ENCODE measurements at places on chromosomes 4 and X.

DNA sequence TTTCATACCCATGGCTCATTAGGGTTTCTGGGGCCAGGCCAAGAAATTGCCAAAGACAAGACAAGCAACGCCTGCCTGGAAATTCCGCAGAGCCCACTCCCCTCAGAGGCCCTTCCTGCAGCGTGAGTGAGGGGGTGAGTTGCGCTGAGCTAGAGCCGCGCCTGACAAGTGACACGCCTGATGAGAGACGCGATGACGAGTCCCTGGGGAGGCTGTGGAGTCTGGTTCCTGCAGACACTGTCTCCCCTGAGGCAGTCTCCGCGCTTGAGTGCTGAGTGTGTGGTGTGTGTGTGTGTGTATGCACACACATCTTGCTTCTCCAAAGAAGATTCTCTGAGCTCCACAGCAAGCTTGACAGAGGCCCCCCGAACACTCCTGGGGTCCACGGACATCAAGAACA is 269.8 kb downstream of the BCOR start:
- DNase-seq, result no peak

DNA sequence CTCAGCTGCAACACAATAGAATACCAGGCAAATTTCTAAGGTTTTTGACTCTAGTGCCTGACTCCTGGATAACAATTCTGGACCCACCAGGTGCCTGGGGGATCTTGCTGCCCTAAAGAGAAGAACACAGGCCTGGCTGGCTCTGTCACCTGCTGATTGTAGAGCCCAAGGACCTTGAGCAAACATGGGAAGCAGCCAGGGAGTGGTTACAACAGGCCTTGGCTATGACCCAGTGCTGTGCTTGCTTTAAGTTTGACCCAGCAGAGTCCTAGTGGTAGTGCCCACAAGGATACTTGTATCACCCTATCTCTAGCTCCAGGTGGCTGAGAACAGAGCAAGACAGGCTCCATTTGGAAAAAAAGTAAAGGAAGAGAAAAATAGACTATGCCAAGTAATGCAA is 176.8 kb upstream of the DCAF12L2 start:
- DNase-seq, result no peak

- no peak for DNase-seq
Observed at GRCh38 chr4:19850909-19851308, 400.8 kb upstream of the SLIT2 start.

DNA sequence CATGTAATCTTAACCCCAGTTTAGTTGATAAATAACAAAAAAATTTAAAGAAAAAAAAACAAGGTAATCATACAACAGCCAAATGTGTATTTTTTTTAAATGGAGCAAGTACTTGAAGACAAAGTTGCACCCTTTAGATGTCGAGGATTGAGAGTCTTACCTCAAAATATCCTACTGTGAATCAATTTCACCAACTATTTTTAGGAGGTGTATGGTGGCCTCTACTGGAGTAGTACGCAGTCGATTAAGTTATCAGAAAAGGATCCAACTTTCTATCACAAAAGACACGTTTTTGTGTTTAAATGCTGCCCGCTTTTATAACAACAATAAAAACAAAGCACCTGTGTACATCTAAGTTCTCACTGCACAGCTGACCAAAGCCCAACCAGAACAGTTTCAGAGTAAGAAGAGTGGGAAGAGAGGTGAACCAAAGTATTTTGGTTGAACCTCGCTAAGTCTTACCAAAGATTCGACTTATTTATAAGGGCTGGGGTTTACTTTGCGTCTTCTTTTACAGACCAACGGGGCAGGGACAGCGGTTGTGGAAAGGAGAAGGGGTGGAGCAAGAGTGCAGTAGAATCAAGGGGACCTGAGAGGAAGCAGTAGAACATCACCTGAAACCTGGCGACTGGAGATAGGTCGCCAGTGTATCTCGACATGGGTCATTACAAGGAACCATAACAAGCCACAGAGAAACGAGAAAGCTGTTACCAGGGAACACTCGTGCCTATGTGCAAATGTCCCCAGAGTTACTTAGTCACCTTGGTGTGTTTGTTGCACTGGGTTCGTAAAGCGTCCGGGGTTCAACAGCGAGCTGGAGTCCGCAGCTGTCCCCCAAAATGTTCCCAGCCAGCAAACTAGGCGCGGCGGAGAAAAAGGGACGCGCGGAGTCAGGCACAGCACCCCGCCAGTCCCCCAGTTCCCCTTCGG is 1.1 kb downstream of the RPS6KA6 start:
- DNase-seq, result no peak

DNA sequence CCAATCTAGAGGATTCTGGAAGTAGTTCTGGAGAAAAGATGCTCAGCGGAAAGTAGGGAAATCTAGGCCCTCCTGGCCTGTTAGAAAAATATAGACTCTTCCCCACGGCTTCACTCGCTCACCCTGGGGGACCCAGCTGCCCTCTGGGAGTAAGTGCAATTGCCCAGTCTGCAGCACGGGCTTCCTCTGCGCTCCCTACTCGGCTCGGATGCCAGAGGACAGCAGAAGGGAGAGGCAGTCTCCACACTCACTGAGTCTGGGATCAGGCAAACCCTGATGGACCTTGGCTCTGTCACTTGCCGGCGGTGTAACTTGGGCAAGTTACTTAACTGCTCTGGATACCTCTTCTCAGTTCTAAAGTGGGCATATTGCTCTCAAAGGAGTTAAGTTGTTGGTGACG is 2.1 kb downstream of the SHISA3 start:
- no peak for DNase-seq

All from SK-N-MC (cell line).